Tibial nerve (tissue), 4 donors: ENCODE measurements at places on chromosomes 12 and 14. TPM values are rescaled to one million over a fixed set of nuclear protein-coding genes. Genes with fewer than 3 reads are reported as not detected.
A peak's percentile ranks its signal among the peaks of the same experiment; 100 is the strongest.

DNA sequence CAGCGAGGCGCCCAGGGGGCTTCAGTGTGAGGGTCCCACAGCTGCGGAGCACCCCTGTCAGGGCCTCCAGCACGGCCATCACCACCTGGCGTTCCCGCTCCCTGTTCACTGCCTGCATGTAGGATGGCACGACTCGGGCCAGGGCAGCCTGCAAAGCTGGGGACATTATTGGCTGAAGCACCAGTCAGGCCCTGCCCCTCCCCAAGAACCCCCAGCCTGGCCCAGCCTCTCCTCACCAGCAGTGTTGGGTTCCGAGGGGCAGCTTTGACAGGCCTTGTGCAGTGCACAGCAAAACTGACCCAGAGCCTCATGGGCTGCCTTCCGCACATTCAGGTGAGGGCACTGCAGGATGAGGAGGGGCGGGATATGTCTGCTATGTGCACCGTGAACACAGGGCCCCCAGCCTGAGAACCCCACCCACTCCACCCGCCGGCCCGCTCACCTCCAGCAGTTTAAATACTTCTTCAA is 5.6 kb downstream of the IPO4 start:
- no peak for DNase-seq

- no peak for DNase-seq
These were observed 50.8 kb downstream of the SLC16A7 start for GRCh38 chr12:59646636-59647035.

DNA sequence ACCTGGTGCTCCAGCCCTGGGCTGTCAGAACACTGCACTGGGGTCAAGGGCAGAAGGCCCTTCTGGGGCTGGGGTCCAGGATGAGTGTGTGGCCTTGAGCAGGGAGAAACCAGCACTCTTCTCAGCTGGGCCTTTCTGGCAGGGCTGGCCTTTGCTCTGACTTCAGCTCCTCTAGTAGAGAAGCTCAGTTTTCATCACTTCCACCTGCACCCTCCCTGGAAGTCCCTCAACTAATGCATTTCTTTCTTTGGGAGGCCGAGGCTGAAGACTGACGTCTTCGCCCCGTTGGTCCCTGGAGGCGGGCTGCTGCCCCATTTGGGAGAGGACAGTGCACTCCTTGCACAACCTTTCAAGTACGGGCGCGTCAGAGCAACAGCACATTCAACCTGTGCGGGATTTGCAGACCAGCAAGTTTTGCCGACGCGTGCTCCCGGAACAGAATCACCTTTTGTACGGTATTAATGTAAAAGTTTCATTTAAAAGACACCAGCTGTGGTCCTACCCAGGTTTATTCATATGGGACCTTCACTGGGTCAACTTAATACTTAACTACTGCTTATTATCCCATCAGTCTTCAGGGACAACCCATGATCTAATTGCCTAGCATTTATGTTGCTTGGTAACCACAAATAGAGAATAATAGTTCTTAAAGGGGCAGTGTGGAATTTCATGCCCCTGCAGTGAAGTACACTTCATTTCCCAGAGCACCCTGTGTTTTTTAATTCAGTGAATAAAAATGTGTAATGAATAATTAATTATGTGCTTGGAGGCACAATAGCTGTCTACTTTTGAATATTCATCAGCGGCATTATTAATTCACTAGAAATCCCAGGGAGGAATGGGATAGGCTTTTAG is 134.8 kb upstream of the VRK1 start:
- no peak for DNase-seq

- DNase-seq = no peak
These were observed 201.9 kb downstream of the AACS start for GRCh38 chr12:125267114-125267513.

GRCh38 chr14:61262082-61262481 is 19.1 kb downstream of the TMEM30B start:
- no peak for DNase-seq

GRCh38 chr14:61632401-61632800 is 62.9 kb upstream of the HIF1A start:
- DNase-seq = no peak

GRCh38 chr12:73769337-73769736 is 768.3 kb upstream of the ATXN7L3B start:
- DNase-seq = no peak

- no peak for DNase-seq
These were observed 284.8 kb downstream of the FBXL14 start for GRCh38 chr12:1309613-1310012.

DNA sequence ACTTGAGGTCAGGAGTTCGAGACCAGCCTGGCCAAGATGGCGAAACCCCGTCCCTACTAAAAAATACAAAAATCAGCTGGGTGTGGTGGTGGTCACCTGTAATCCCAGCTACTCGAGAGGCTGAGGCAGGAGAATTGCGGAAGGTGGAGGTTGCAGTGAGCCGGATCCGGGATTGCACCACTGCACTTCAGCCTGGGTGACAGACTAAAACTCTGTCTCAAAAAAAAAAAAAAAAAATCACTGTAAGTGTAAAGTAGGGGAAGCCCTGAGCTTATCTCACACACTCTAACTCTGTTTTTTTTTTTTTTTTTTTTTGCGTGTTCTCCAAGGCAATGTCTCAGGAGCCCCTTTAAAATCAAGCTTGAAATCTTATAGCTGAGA is 421 bp upstream of the RBMS2 start:
- DNase-seq = no peak

GRCh38 chr14:71240171-71240570 is 332.9 kb downstream of the PCNX1 start:
- DNase-seq = no peak

GRCh38 chr14:70192915-70193314 is 4.2 kb upstream of the SLC8A3 start:
- no peak for DNase-seq

- DNase-seq = no peak
These were observed 200.0 kb downstream of the FOXG1 start for GRCh38 chr14:28966416-28967233.

GRCh38 chr12:6215120-6215807 is 15.1 kb downstream of the CD9 start:
- DNase-seq = no peak

DNA sequence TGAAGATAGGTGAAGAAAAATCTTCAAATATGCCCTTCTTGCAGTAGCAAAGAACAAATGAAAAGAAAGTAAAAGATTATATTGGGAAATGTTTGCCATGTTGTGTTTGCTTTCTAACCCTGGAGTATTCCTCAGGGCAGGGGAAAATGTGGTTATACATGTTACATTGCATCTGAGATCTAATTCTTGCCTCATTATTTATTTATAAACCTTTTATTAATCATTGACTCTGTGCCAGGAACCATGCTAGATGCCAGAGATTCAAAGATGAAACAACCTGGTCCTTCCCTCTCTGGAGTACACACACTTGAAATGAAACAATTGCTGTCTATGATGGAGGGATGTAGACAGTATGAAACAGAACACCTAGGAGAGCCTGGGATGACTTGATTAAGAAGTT is 128.1 kb upstream of the HMGA2 start:
- DNase-seq = no peak

DNA sequence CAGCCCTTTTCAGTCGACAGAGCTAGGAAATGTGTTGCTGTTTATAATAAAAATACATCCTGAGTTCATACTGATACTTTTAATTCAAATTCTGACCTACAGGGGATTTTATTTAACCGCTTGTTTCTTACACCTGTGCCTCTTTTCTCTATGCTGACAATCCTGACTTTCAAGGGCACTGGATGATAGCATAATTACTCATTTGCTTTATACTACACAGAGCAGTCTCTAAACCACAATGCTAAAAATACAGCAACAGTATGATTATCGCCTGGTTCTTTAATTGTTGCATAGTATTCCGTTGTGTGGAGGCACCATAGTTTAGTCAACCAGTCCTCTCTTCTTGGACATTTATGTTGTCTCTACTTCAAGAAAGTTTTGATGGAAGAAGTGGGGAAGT is 372.9 kb downstream of the DPF3 start:
- DNase-seq = no peak

GRCh38 chr14:26403760-26404159 is 194.1 kb downstream of the NOVA1 start:
- no peak for DNase-seq

- no peak for DNase-seq
These were observed 36.7 kb downstream of the SLC25A47 start for GRCh38 chr14:100359881-100360280.

GRCh38 chr14:90560991-90561390 is 164.2 kb downstream of the CALM1 start:
- no peak for DNase-seq

- DNase-seq = no peak
These were observed 90.2 kb downstream of the CALM1 start for GRCh38 chr14:90487031-90487430.

DNA sequence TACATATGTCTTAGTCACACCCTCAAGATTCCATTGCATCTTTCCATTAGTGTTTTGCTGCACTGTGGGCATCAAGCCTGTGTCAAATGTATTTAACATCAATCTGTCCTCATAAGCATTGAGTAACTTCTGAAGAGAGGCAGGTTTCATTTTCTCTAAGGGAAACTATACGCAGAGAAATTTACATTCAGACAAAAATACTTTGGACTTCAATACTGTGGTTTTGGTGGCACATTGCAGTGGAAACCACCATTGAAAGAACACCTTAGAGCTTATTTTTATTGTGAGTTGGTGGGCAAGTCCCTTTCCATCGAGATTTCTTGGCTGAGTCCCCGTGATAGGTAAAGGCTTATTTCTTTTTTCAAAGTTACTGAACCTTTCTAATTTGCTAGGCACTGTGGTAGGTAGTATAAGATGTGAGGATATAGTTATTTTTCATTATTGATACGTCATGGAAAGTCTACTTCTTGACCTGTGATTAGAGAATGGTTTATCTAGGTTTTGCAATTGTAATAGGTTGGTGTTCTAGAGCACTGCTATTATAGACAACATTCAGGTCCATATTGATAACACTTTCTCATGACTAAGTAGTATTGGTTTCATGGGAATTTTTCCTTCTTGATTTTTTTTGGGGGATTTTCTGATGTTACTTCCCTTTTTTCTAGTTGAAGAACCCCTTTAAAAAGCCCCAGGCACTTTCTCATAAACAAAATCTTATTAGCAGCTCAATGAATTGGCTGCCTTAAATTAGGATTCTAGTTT is 81.9 kb downstream of the CFAP54 start:
- DNase-seq = no peak

GRCh38 chr14:45073231-45073879 is 10.6 kb upstream of the PRPF39 start:
- DNase-seq = no peak

DNA sequence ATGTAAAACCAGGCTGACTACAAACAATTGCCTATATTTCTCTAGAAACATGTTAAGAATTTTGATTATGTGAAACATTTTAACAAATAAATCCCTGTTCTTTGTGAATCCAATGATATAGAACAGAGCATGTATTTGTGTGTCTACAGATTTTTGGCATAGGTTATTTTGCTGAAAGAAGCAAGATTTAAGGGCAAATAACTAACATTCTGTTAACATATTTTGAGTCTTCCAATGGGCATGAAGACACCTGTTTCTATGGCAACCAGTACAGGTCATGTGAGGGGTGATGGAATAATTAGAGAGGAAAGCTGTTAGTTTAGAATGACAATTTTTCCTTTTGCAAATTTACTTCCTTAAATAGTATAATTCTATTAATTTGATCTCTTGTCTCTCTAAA is 8.8 kb downstream of the ART4 start:
- no peak for DNase-seq

GRCh38 chr12:54420766-54421144 is 1.7 kb upstream of the ITGA5 start:
- peak; percentile 61 for DNase-seq

DNA sequence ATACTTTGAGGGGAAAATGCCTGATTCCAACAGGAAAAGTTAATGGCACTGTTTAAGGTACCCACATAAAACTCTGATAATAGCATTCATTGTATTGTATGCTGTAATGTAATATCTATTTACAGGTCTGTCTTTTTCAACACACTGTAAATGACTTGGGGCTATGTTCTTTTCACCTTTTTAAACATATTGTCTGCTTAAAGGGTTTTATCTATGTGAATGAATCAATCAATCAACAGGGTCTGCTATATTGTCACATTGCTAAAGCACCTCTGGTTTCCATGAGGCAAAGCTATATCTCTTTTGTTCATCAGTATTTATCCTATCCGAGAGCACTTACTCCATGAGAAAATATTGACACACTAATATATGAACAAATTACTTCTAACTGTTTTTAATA is 288.0 kb downstream of the SLC6A15 start:
- no peak for DNase-seq

GRCh38 chr12:91851741-91852477 is 293.7 kb downstream of the BTG1 start:
- no peak for DNase-seq

DNA sequence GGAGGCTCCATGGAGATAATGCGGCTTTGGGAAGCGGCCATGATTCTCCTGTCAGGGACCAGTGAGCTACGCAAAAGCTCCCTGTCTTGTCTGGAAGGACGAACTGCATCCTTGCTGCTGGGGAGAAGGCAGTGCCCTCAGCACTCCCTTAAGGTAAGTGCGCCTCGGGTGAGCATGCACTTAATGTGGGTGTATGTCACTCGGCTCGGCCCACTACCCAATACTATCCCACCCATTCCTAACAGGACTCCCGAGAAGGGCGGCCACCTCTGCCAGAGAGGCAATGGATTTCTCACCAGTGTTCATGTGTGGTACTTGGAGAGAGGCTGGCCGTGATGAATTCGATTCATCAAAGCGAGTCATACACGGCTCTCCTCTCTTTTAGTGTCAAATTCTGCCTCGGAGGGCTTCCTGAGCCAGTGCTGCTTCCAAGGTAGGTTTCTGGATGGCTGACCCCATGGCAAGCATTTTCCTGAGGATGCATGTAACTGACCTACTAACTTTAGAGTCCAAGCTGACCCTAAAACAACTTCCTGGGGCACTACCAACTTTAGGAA is 151.7 kb upstream of the RTL1 start:
- DNase-seq = no peak

- DNase-seq = no peak
These were observed 40.3 kb downstream of the SLC38A2 start for GRCh38 chr12:46332260-46332659.

GRCh38 chr12:109998241-109998903 is 858 bp upstream of the ANKRD13A start:
- no peak for DNase-seq

Gene LRP1
- total RNA-seq = 606 TPM

Gene ARHGEF40
- 87.3 TPM for total RNA-seq

Gene SPSB2
- total RNA-seq = 12.0 TPM

Gene ST8SIA1
- total RNA-seq = 0.63 TPM

Gene SIX6
- not detected for total RNA-seq

Gene AHSA1
- 146 TPM for total RNA-seq

Gene NANOG
- total RNA-seq = 0.20 TPM

Gene RFX4
- total RNA-seq = not detected

Gene KLRK1
- 0.60 TPM for total RNA-seq

Gene CD9
- total RNA-seq = 500 TPM

Gene RTN1
- total RNA-seq = 20.7 TPM

Gene KLHDC1
- total RNA-seq = 19.0 TPM

Gene CLEC4C
- not detected for total RNA-seq

Gene SLC6A15
- 0.59 TPM for total RNA-seq

Gene SSPN
- 54.4 TPM for total RNA-seq

Gene GPX2
- total RNA-seq = not detected

Gene C12orf50
- not detected for total RNA-seq

Gene IL26
- not detected for total RNA-seq

Gene FBXO33
- 12.9 TPM for total RNA-seq

Gene CLEC1A
- total RNA-seq = 8.1 TPM

Gene CNTN1
- 27.3 TPM for total RNA-seq

Gene MYH7
- not detected for total RNA-seq

Gene TM7SF3
- total RNA-seq = 116 TPM
